ENCODE measurements at places on chromosomes 7 and 10. TPM values are rescaled to one million over a fixed set of nuclear protein-coding genes. Genes with fewer than 3 reads are reported as not detected.

DNA sequence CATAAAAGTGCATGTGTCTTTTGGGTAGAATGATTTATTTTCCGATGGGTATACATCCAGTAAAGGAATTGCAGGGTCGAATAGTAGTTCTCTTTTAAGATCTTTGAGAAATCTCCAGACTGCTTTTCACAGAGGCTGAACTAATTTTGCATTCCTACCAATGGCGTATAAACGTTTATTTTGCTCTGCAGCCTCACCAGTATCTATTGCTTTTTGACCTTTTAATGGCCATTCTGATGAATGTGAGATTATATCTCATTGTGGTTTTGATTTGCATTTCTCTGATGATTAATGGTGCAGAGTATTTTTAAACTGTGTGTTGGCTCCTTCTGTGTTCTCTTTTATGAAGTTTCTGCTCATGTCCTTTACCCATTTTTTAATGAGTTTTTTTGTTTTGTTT lies 1020.1 kb downstream of the NXPH1 start:
- H3K27ac ChIP-seq = no peak overlapping the region
- no peaks in the 10 kb centered on the region for H3K27me3 ChIP-seq
- no peak overlapping the region for H3K4me3 ChIP-seq

DNA sequence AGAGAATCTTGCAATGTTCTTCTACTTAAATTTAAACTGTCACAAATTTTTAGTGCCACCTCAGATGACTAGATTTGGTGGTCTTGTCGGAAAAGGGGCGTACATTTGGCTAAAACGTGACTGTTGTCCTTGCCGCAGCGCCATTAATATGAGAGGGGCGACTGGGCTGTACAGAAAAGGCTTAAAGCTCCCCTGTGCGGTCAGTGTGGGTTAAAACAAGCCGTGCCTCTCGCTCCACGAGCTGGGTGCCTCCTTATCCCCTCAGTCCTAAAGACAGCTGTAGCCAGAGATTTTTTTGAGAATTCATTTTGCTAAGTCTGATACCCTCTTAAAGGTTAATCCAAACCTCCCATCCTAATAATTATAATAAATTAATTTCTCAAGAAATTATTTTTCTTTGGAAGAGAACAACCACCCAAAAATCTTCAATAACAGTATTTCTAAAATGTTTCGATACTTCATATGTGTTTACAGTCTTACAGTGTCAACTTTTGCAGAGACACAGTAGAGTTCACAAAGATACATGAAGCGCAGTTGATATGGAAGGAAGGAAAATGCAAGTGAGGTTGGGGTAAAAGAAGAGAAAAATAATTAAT lies 68.6 kb downstream of the C7orf25 start:
- H3K4me1 ChIP-seq = no peaks in the 10 kb centered on the region
- no peak overlapping the region for H3K27ac ChIP-seq
- H3K4me3 ChIP-seq = no peak overlapping the region
- no peak for DNase-seq
- no peaks in the 10 kb centered on the region for H3K27me3 ChIP-seq

DNA sequence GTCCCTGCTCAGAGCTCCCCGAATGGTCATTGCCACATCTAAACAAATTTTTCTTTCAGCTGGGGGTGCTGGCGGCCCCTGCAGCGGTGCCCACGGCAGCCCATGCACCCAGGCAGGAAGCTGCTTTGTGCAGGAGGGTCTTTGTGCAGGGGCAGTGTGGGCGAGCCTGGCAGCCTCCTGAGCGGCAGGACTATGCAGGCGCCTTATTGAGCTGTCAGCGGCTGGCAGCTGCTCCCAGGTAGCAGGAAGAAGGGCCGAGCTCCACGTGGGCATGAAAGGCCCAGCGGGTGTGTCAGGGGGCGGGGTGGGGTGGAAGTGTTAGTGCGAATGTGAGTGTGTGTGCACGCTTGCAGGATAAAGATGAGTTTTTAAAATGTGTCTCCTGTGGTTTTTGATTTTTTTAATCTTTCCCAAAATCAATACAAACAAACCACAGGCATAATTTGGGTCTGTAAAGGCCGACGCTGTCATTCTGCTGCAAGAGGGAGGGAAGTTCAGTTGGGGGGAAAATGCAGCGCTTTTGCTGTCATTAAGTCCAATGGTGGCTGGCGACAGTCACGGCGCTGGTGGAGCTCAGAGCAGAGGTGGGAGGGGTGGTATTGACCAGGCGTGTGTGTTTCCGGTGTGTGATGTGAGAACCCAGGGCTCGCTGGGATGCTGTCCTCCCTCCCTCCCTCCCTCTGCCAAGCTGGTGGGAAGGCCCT lies 83.9 kb downstream of the LHPP start:
- no peak overlapping the region for H3K4me3 ChIP-seq
- H3K27ac ChIP-seq = no peak overlapping the region
- no peaks in the 10 kb centered on the region for H3K36me3 ChIP-seq
- no peak for DNase-seq
- no peaks in the 10 kb centered on the region for H3K27me3 ChIP-seq
- 0 out of 2 replicates have a peak, but pooled peaks cover 2% of the 10 kb centered on the region for H3K4me1 ChIP-seq

GRCh38 chr10:57716884-57717283 lies 550.8 kb downstream of the IPMK start:
- H3K27me3 ChIP-seq = no peaks in the 10 kb centered on the region
- DNase-seq = no peak
- no peak overlapping the region for H3K27ac ChIP-seq
- H3K4me1 ChIP-seq = no peaks in the 10 kb centered on the region
- H3K36me3 ChIP-seq = no peaks in the 10 kb centered on the region

DNA sequence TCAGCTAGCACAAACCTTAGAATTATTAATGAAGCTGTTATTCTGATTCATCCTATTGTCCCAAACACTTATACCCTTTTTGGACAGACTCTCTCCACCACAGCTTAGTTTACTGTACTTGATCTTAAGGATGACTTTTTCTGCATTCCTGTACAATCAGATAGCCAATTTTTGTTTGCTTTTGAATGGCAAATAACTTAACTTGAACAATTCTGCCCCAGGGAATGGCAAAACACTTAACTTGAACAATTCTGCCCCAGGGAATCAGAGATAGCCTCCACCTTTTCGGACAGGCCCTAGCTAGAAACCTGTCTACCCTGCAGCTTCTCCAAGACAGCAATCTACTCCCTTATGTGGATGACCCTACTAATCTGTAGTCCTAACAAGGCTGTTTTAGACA lies 668.0 kb upstream of the LRRTM3 start:
- H3K27me3 ChIP-seq = no peaks in the 10 kb centered on the region
- no peak overlapping the region for H3K4me3 ChIP-seq
- 0 out of 2 replicates have a peak, but pooled peaks cover 2% of the 10 kb centered on the region for H3K4me1 ChIP-seq
- no peak for DNase-seq
- no peaks in the 10 kb centered on the region for H3K36me3 ChIP-seq

DNA sequence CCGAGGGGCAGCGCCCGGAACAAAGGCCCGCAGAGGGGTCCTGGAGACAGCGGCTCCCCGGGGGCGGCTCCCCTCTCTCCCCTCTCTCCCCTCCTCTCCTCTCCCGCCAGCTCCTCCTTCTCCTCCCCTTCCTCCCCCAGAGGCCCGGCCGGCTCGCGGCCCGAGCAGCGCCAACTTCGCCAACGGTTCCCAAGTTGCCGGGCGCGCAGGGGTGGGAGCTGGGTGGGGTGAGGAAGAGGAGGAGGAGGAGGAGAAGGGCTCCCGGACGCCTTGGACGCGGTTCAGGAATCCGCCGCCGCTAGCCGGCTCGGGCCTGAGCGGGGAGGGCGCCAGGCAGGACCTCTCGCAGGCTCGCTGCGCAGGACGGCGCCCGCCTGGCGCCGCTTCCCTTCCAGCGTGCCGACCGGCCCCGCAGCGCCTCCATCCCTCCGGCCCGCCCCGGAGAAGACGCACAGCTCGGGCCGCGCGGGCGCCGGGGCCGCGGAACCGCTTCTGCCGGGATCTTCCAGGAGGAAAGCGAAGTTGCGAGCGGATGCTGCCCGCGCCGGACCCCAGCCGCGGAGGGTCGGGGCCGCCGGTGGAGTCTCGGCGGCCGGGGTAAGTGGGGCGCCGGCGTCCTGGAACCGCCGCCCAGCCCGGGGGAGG lies at the start of gene CHST3:
Gene CHST3, plus strand, starts transcription at position 298 of the 645 bp plus-strand sequence. CDS start 41,448 bp downstream, outside the sequence.
- peaks cover 50% of the 10 kb centered on the region for H3K27me3 ChIP-seq
- peak; percentile 78 for DNase-seq
- peak within 1 kb of the TSS; percentile 97 for H3K4me3 ChIP-seq
- H3K36me3 ChIP-seq = no peaks in the 10 kb centered on the region
- H3K27ac ChIP-seq = no peak within 1 kb of the TSS
- peaks cover 10% of the 10 kb centered on the region for H3K4me1 ChIP-seq

DNA sequence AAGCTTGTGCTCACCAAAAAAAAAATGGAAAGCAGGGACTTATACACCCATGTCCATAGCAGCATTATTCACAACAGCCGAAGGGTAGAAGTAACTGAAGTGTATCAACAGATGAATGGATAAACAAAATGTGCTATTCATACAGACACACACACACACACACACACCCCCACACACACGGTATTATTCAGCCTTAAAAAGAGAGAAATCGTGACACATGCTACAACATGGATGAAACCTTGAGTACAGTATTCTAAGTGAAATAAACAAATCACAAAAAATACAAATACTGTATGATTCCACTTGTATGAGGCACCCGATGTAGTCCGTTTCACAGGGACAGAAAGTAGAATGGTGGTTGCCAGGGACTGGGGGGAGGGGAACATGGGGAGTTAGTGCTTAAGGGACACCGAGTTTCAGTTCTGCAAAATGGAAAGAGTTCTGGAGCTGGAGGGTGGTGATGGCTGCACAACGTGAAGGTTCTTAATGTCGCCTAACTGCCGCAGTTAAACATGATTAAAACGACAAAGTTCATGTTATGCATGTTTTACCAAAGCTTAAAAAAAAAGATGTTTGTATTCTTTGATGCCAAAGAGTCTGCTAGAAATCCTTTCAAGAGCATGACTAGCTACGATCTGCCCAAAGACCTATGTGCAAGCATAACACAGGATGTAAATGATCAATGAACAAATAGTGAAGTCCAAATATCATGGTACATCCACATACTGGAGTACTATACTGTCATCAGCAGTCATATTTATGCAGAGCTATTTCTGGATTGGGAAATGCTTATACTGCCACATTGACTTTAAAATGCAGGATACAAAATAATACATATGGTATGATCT lies 7.2 kb downstream of the TNS3 start:
- H3K36me3 ChIP-seq = no peaks in the 10 kb centered on the region
- no peaks in the 10 kb centered on the region for H3K27me3 ChIP-seq
- no peak for DNase-seq
- H3K27ac ChIP-seq = no peak overlapping the region
- no peak overlapping the region for H3K4me3 ChIP-seq

GRCh38 chr7:75884476-75884875 lies 5.6 kb downstream of the RHBDD2 start:
- H3K4me3 ChIP-seq = no peak overlapping the region
- peaks cover 21% of the 10 kb centered on the region for H3K36me3 ChIP-seq
- no peak for DNase-seq
- H3K27ac ChIP-seq = no peak overlapping the region
- H3K27me3 ChIP-seq = no peaks in the 10 kb centered on the region

GRCh38 chr10:60978287-60979115 lies 34.5 kb upstream of the RHOBTB1 start:
- no peak overlapping the region for H3K27ac ChIP-seq
- no peak overlapping the region for H3K4me3 ChIP-seq
- H3K4me1 ChIP-seq = no peaks in the 10 kb centered on the region
- H3K36me3 ChIP-seq = no peaks in the 10 kb centered on the region
- DNase-seq = no peak

GRCh38 chr7:108171164-108171563 lies 41.0 kb upstream of the LAMB4 start:
- no peaks in the 10 kb centered on the region for H3K36me3 ChIP-seq
- no peak overlapping the region for H3K4me3 ChIP-seq
- H3K4me1 ChIP-seq = peaks cover 3% of the 10 kb centered on the region
- H3K27me3 ChIP-seq = no peaks in the 10 kb centered on the region
- H3K27ac ChIP-seq = no peak overlapping the region
- no peak for DNase-seq

DNA sequence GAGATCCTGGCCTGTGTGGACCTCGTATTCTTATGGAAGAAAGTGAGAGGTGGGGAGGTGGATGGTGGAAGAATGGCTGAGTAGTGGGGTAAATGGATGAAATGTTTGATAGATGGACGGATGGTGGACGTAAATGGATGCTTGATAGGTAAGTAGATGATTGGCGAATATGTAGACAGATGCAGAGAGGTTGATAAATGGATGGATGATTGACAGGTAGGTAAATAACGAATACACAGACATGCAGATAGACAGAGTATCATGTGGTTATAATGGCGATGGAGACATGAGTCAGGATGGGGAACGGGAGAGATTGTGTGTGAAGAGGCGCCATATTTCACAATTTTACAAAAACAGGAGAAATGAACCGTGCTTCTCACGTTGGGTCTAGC lies 219.5 kb downstream of the DIP2C start:
- H3K4me3 ChIP-seq = no peak overlapping the region
- H3K27me3 ChIP-seq = no peaks in the 10 kb centered on the region
- no peaks in the 10 kb centered on the region for H3K36me3 ChIP-seq
- DNase-seq = no peak
- no peak overlapping the region for H3K27ac ChIP-seq

GRCh38 chr7:157008206-157009169 lies 2.0 kb downstream of the MNX1 start:
- peak; percentile 59 for DNase-seq
- no peaks in the 10 kb centered on the region for H3K36me3 ChIP-seq
- H3K4me1 ChIP-seq = peaks cover 13% of the 10 kb centered on the region
- H3K27me3 ChIP-seq = peaks cover 96% of the 10 kb centered on the region
- no peak overlapping the region for H3K4me3 ChIP-seq
- no peak overlapping the region for H3K27ac ChIP-seq

DNA sequence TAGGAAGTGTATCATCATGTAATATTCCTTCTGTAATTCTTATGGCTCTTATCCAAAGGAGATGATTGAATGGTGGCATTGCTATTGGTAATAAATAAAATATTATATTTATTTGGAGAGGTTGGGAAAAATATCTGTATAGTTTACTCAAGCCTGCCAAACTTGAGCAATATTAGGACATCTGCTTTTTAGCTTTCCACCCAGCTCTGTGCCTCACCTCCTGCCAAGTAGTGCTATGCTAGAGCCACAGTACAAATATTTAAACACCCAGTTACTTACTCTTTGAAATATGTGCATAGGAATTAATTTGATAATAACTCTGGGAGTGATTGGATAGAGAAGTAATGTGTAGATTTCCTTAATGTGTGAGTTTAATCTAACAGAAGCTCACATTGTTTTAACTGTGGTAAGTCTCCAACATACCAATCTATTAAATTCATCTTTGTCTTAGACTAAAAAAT lies 129.2 kb downstream of the BBS9 start:
- no peak for DNase-seq
- H3K27ac ChIP-seq = no peak overlapping the region
- H3K4me3 ChIP-seq = no peak overlapping the region
- H3K4me1 ChIP-seq = peaks cover 5% of the 10 kb centered on the region
- no peaks in the 10 kb centered on the region for H3K36me3 ChIP-seq

DNA sequence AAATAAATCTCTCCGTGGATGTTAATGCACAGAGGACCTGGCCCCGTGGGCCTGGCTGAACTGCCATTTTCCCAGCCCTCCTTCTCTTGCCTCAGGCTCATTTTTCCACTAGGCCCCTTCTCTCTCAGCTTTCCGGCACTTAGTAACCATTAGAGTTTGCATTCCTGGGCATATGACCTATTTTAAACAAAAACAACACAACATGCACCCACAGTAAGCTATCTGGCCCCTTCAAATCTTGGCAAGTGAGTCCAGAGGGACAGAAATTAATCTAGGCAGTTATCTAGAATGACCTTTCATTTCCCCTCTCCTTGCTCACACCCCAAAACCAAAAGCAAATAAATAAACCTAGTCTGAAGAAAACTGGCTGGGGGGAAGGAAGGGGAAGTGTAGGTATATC lies 11.7 kb downstream of the FBXW4 start:
- H3K4me3 ChIP-seq = no peak overlapping the region
- H3K27me3 ChIP-seq = no peaks in the 10 kb centered on the region
- no peak for DNase-seq
- no peak overlapping the region for H3K27ac ChIP-seq
- peaks cover 4% of the 10 kb centered on the region for H3K4me1 ChIP-seq
- H3K36me3 ChIP-seq = no peaks in the 10 kb centered on the region

CTAGE8 gene
- total RNA-seq = not detected

MGAM2 gene
- total RNA-seq = not detected

INA gene
- 17.4 TPM for total RNA-seq
